ENCODE measurements at places on chromosomes 6 and 20. TPM values are rescaled to one million over a fixed set of nuclear protein-coding genes. Genes with fewer than 3 reads are reported as not detected.

ARMC12 gene
- not detected for total RNA-seq

HLA-F gene
- 10.8 TPM for total RNA-seq

NTSR1 gene
- not detected for total RNA-seq

PSMB1 gene
- total RNA-seq = 380 TPM

- no peaks in the 10 kb centered on the region for H3K27me3 ChIP-seq
- no peak for DNase-seq
- H3K4me1 ChIP-seq = peaks cover 83% of the 10 kb centered on the region
- no peaks in the 10 kb centered on the region for H3K36me3 ChIP-seq
- H3K27ac ChIP-seq = peak overlapping the region; percentile 74
Observed at GRCh38 chr6:109059571-109060021, 35.0 kb downstream of the SESN1 start.

DNA sequence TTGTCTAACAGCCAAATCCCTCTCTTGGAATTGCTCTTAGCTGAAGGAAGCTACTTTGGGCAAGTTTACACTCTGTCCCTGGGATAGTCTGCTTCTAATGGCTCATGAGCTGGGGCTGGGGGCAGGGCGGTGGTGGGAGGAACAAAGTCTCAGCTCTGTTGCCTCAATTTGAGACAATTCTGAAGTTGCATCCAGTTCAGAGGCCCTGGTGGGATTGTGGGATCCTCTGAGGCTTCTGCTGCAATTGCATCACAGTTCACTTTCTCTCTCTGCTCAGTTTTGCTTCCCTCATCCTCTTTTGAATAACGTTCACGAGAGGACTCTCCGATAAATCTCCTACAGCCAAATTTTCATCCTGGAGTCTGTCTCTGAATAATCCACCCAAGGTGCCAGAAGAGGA lies 440.6 kb upstream of the SLC35B3 start:
- no peak overlapping the region for H3K4me3 ChIP-seq
- no peaks in the 10 kb centered on the region for H3K36me3 ChIP-seq
- no peaks in the 10 kb centered on the region for H3K27me3 ChIP-seq
- H3K4me1 ChIP-seq = no peaks in the 10 kb centered on the region
- H3K27ac ChIP-seq = no peak overlapping the region

DNA sequence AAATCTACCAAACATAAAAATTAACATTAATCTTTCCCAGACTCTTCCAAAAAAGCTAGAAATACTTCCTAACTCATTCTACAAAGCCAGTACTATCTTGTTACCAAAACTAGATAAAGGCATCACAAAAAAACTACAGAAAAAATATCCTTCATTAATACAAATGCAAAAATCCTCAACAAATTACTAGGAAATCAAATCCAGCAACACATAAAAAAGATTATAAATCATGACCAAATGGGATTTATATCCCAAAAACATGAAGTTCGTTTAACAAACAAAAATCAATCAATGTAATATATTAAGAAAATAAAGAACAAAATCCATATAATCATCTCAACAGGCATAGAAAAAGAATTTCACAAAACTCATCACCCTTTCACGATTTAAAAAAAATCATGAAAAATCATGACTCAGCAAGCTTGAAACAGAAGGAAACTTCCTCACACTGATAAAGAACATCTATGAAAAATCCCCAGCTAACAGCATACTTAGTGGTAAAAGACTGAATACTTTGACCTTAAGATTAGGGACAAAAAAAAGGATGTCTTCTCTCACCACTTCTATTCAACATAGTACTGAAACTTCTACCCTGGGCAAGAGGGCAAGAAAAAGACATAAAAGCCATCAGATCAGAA lies 43.2 kb downstream of the RANBP9 start:
- peaks cover 38% of the 10 kb centered on the region for H3K4me1 ChIP-seq
- H3K27me3 ChIP-seq = no peaks in the 10 kb centered on the region
- DNase-seq = no peak
- no peak overlapping the region for H3K27ac ChIP-seq
- no peak overlapping the region for H3K4me3 ChIP-seq
- H3K36me3 ChIP-seq = no peaks in the 10 kb centered on the region

DNA sequence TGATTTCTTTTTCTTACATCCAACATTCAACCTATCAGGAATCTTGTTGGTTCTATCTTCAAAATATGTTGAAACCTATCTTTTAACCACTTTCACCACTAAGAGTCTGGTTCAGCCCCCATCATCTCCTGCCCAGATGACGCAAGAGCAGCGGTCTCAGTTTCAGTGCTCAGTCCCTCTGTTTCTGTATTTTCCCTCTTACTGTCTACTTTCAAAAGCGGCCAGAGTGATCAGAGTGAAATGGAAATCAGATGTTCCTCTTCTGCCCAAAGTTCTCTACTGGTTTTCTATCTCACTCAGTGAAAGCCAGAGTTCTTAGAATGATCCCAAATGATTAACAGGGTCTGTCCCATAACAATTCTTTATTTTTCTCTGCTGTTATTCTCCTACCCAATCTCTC lies 147.9 kb upstream of the PDE7B start:
- DNase-seq = no peak
- H3K4me1 ChIP-seq = no peaks in the 10 kb centered on the region
- H3K27me3 ChIP-seq = no peaks in the 10 kb centered on the region
- H3K36me3 ChIP-seq = no peaks in the 10 kb centered on the region
- no peak overlapping the region for H3K4me3 ChIP-seq

GRCh38 chr6:27601668-27602254 lies 128.9 kb upstream of the ZNF184 start:
- DNase-seq = no peak
- H3K27ac ChIP-seq = no peak overlapping the region
- no peaks in the 10 kb centered on the region for H3K4me1 ChIP-seq

DNA sequence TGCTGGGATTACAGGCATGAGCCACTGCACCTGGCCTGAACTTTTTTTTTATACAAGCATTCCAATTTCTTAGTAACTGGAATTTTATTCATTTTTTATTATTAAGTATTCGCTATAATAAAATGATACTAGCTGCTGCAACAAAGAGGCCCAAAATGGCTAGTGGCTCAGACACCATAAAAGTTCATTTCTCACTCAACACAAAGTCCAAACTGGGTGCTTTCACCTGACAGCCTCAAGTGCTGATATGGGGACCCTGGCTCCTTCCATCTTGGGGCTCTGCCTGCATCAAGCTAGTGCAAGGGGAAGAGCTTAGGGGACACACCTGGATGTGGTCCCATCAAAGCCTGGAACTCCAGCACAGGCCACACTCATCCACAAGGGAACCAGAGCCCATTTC lies 12.2 kb upstream of the NOP56 start:
- no peak overlapping the region for H3K4me3 ChIP-seq
- no peak for DNase-seq
- H3K27ac ChIP-seq = no peak overlapping the region
- no peaks in the 10 kb centered on the region for H3K4me1 ChIP-seq
- no peaks in the 10 kb centered on the region for H3K27me3 ChIP-seq

GRCh38 chr20:20303742-20304141 lies 64.2 kb upstream of the INSM1 start:
- H3K27me3 ChIP-seq = no peaks in the 10 kb centered on the region
- H3K4me1 ChIP-seq = no peaks in the 10 kb centered on the region
- peak; percentile 20 for DNase-seq
- no peak overlapping the region for H3K4me3 ChIP-seq
- H3K27ac ChIP-seq = no peak overlapping the region
